Sigmoid colon (tissue), 7 donors: ENCODE measurements at places on chromosomes 4 and X. TPM values are rescaled to one million over a fixed set of nuclear protein-coding genes. Genes with fewer than 3 reads are reported as not detected.

The RIBC1 gene
- total RNA-seq = 0.54 TPM

The CETN2 gene
- total RNA-seq = 44.3 TPM

The SLC4A4 gene
- total RNA-seq = 3.0 TPM

The RHOH gene
- total RNA-seq = 0.68 TPM

The ARHGAP36 gene
- total RNA-seq = not detected

The F8A3 gene
- total RNA-seq = 7.4 TPM

The SORBS2 gene
- 849 TPM for total RNA-seq

The CLGN gene
- total RNA-seq = 3.0 TPM

The LUZP4 gene
- total RNA-seq = not detected

The GSX2 gene
- total RNA-seq = not detected

The ZFYVE28 gene
- total RNA-seq = 3.1 TPM

The SLC26A1 gene
- not detected for total RNA-seq

The HDX gene
- 6.1 TPM for total RNA-seq

The KDM6A gene
- 30.9 TPM for total RNA-seq

The MAGEA2B gene
- not detected for total RNA-seq

The UCHL1 gene
- total RNA-seq = 160 TPM

The GAGE2A gene
- total RNA-seq = not detected

The CDKL5 gene
- total RNA-seq = 5.4 TPM

The GATA1 gene
- total RNA-seq = not detected

The MAGEA8 gene
- not detected for total RNA-seq

The GIMD1 gene
- not detected for total RNA-seq

The TEX11 gene
- not detected for total RNA-seq

The SLIT2 gene
- 49.0 TPM for total RNA-seq

The GABRG1 gene
- total RNA-seq = not detected

The SERTM2 gene
- 4.1 TPM for total RNA-seq

The GLRB gene
- total RNA-seq = 8.6 TPM

The DIPK2B gene
- 4.5 TPM for total RNA-seq

The DACH2 gene
- total RNA-seq = 0.27 TPM

The IRAK1 gene
- total RNA-seq = 40.4 TPM
